ENCODE measurements at places on chromosomes 6 and 20. TPM values are rescaled to one million over a fixed set of nuclear protein-coding genes. Genes with fewer than 3 reads are reported as not detected.

KIAA1755 gene
- 7.0 TPM for polyA plus RNA-seq

NHLRC1 gene
- 3.9 TPM for polyA plus RNA-seq

RSPH3 gene
- 3.2 TPM for polyA plus RNA-seq

TTK gene
- polyA plus RNA-seq, result 5.7 TPM

GRCh38 chr20:1876217-1876921 is 18.8 kb upstream of the SIRPA start:
- no peak for DNase-seq

DNA sequence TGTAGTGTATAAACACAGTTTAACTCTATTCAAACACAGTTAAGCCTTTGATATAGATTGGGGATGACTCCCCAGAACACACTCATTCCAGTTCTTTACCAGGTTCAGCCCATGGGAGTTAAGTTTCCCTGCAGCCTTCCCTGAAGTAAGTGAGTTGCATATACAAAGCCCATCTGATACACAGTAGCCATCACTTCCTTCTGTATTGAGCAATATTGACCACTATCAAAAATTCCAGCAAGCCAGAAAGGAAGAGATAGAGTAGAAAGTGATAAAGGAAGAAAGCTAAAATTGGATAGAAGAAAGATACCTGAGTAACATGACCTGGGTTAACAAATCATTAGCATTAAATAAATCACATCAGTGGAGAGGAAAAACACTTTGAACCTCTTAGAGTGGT is 34.6 kb downstream of the DEFB114 start:
- DNase-seq, result no peak

DNA sequence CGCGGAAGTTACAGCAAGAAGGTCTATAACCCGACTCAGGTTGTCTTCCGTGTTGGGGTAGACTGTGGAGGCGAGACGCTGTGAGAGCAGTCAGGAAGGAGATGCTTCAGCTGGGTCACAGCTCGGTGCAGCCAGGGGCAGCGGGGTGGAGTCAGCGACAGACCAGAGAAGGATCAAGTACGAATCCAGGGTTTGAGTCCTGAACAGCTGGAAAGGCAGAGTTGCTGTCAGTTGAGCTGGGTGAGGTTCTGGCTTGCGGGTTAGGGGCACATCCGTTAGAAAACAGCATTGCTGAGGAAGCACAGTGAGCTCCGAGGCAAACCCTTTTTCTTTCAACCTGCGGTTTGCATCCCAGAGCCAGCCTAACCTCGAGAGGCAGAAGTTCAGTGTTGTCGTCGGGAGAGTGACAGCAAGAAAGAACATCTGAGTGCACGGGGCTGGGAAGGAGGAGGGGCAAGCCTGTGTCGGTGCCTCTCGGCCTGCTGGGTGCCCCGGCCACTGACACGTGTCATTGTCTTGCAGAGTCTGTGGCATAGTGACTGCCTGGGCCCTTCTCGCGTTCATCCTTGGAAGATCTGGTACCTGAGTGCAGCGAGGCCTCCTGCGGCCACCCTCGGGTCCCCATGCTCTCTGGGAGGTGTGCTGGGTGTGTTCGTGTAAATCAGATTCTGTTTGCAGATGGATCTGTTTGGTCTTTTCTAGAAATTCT is 20.0 kb downstream of the PNLDC1 start:
- DNase-seq, result no peak

- DNase-seq, result no peak
These were observed 72.6 kb downstream of the CD109 start for GRCh38 chr6:73768558-73768957.

DNA sequence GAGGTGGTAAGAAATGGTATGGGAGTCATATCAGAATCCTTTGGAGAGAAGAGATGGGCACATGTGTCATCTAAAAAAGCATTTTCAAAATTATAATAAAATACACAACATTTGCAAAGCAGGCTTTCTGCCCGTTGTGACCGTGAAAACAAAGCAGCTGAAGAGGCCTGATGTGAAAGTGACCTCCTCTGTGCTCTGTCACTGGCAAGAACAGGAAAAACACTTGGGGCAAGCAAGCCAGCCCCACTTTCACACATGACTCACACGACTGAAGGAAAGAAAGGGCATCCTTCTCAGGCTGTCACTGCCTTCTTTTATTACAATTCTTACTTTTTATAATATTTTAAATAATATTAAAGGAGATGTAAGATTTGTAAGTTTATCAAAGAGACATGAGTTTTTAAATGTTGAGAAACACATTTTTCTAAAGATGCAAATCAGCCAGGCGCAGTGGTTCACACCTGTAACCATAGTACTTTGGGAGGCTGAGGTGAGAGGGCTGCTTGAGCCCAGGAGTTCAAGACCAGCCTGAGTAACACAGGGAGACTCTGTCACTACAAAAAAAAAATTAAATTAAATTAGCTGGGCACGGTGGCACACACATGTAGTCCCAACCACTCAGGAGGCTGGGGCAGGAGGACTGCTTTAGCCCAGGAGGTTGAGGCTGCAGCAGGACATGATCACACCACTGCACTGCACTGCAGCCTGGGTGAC is 143.7 kb downstream of the BTBD9 start:
- no peak for DNase-seq

GRCh38 chr6:67935976-67936477 is 699.1 kb upstream of the ADGRB3 start:
- no peak for DNase-seq

DNA sequence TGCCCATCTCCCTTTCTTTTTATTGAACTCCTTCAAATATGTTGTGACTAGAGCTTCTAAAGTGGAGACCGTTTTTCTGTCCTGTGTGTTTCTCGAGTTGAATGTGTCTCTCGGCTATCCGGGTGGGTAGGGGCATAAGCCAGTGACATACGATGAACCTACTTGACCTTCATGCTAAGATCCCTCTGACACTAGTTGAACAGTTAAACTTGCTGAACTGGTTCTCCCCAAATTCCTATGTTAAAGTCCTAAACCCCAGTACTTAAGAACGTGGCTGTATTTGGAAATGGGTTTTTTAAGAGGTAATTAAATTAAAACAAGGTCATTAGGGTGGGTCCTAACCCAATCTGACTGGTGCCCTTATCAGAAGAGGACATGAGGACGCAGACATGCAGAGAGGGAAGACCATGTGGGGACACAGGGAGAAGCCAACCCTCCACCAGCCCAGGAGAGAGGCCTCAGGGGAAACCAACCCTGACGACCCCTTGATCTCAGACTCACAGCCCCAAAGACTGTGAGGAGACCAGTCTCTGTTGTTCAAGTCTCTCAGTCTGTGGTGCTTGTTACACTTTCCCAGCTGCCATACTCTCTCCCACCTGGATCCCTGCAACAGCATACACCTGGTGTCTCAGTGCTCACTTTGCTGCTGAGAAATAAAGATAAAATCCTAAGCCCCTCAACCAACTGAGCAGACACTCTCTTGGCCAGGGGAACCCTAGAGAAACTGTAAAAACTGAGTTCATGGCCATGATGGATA is 208.4 kb downstream of the MYLK4 start:
- DNase-seq, result no peak

GRCh38 chr6:2998998-2999617 is 586 bp upstream of the NQO2 start:
- DNase-seq, result peak; percentile 45

DNA sequence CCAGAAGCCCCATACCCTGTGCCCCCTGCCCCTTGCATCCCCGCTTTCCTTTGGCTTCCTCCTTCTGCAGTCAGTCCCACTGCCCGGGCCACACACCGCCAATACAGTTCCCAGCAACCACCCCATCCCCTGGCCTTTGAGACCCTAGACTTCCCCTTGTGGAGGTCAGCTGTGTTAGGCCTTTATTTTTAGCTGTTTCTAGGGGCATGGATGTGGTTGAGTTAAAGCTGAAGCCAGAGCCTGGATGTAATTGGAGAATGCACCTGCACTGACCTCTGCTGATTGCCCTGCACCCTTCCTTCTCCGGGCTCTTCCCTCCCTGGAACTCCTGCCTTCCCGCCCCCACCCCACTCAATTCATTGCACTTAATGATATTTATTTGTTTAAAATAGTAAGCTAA is 33.9 kb downstream of the LYRM2 start:
- DNase-seq, result no peak

GRCh38 chr6:89483111-89483720 is 50.3 kb downstream of the ANKRD6 start:
- no peak for DNase-seq

DNA sequence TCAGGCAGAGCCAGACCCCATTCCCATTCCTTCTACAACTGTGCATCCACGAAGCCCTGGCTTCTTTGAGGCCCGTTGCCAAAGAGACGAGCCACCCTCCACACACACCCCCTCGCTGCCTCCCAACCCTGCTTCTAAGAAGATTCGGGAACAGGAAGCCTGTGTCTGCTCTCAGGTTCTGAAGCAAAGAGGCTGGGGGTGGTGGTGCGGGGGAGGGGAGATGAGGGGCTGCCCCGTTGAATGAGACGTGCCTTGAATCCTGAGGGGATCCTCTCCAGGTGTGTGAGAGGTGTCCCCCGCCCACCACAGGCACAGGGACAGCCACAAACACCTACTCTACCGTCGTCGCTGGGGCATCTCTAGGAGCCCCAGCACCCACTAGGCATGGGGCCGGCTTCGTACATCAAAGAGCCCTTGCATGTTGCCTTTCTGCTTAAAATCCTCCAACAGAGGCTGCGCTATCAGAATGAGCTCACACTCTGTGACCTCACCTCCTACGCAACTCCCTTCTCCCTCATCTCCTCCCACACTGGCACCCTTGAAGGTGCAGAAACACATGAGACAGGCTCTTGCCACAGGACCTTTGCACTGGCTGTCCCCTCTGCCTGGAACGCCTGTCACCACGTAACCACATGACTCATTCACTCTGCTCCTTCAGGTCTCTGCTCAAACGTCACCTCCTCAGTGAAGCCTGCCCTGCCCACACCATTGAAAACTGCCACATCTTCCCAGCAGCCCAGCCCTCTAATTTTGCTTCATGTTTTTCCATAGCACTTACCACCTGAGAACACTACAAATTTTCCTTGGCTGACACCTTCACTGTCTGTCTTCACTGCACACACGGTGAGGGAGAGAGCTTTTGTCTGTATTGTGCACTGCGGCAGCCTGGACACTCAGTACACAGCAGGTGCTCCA is 58.5 kb downstream of the PREX1 start:
- DNase-seq, result no peak

DNA sequence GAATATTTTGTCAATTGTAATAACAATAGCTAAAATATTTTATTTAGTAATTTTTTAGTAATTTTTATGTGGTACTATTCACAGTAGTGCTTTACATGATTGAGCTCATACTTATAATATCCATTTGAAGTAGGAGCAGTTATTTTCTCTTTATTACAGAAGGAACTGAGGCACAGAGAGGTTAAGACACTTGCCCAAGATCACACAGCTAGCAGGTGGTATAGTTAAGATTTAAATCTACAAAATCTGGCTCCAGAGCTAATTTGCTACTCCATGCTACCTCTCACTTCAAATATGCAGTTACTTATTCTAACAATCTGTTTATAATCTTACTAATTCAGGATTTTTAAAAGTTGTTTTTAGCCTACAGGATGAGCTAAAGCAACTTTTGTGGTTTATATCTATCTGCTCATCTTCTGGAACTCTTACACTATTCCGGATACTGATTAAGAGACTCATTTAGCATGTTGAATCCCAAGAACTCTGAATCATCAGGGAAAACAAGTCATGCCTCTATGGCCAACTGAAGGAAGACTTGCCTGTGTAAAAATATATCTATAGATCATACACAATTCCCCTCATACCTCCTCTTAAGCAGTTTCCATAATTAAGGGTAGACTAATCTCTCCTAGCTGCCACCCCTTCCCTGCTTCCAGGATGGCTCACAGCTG is 324.2 kb downstream of the UBE3D start:
- DNase-seq, result no peak
